Cardiac ventricle fibroblast (primary cell): ENCODE measurements at places on chromosomes 16 and 17. TPM values are rescaled to one million over a fixed set of nuclear protein-coding genes. Genes with fewer than 3 reads are reported as not detected.

NPIPB6 gene
- 0.06 TPM in 1 of 2 replicates, not detected in the other for total RNA-seq

SLFN13 gene
- total RNA-seq: 2.0 and 2.4 TPM in 2 replicates

CIITA gene
- total RNA-seq: 0.19 and 1.9 TPM in 2 replicates

NLRC3 gene
- total RNA-seq: 0.19 TPM in 1 of 2 replicates, not detected in the other

SLC38A8 gene
- not detected in 2 replicates for total RNA-seq

NAA38 gene
- 52.0 and 64.5 TPM in 2 replicates for total RNA-seq

HYDIN gene
- 0.06 and 0.24 TPM in 2 replicates for total RNA-seq

RNF222 gene
- total RNA-seq: not detected in 2 replicates

CCL14 gene
- total RNA-seq: 1.5 and 7.8 TPM in 2 replicates

IQCK gene
- 9.5 and 9.7 TPM in 2 replicates for total RNA-seq

WFDC1 gene
- total RNA-seq: 0.10 TPM in 1 of 2 replicates, not detected in the other

CCDC40 gene
- total RNA-seq: 0.78 and 5.7 TPM in 2 replicates

HMOX2 gene
- 31.5 and 39.6 TPM in 2 replicates for total RNA-seq

CNEP1R1 gene
- total RNA-seq: 11.7 and 13.5 TPM in 2 replicates

PTX4 gene
- 0.37 TPM in 1 of 2 replicates, not detected in the other for total RNA-seq

HS3ST3A1 gene
- total RNA-seq: 2.1 and 2.5 TPM in 2 replicates

CBLN1 gene
- not detected in 2 replicates for total RNA-seq

PRRT2 gene
- 0.78 and 1.2 TPM in 2 replicates for total RNA-seq

ABCA9 gene
- total RNA-seq: 110 and 113 TPM in 2 replicates

SHPK gene
- total RNA-seq: 8.3 and 10.7 TPM in 2 replicates

SLFN12L gene
- total RNA-seq: 0.05 and 0.37 TPM in 2 replicates

DHX38 gene
- total RNA-seq: 23.1 and 41.4 TPM in 2 replicates
